ENCODE measurements at places on chromosomes 4 and X.

DNA sequence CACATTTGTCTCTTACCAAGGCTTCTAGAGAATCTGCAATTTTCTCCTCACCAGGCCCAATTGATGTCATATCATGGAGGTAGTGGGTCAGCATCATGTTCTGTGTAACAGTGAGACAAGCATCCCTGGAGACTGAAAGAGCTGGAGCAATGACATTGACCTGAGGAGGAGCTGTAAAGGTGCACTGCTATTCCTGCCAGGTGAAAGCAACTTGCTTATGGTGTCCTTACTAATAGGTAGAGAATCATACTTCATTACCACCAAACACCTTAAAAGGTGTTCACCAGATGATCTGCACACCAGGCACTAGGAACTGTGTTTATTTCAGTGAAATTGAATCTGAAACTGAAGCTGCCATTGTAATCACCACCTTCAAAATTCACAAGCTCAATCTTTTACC, 188.7 kb downstream of the AFAP1 start:
- no peak for DNase-seq

- DNase-seq, result no peak
Measured at GRCh38 chr4:60944060-60944459, 256.1 kb upstream of the ADGRL3 start.

DNA sequence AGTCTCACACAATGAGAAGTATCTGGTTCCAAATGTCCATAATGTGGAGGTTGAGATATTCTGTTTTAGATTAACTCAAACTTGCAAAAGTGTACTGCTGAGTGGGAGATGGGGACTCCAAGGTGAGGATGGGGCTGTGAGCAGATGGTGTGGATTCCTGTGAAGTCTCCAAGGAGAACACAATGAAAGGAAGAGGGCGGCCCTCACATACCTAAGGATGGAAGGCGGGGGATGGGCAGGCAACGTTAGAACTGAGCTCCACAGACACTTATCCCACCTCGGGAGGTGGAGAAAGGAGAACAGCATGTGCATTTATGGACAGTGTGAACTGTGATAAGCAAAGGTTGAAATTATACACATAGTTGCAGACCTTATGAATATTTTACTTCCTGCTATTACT, 9.9 kb upstream of the SPATA4 start:
- no peak for DNase-seq

DNA sequence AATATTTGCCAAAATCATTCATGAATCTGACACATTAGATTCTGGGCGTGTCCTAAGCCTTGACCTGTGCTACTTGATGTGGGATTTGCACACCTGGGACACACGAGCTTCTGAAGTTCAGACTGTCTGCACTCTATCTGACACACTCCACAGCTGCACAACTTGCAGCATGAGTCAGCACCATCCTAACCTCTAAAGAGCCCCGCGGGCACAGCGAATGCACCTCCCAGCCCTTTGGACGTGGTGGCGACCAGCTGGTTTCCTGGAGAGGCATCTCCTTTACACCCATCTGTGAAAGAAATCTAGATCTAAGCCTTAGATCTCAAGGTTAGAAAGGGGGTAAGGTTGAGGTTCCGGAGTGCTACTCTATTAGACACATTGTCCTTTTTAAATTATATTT, 69.2 kb downstream of the SORBS2 start:
- DNase-seq, result no peak

DNA sequence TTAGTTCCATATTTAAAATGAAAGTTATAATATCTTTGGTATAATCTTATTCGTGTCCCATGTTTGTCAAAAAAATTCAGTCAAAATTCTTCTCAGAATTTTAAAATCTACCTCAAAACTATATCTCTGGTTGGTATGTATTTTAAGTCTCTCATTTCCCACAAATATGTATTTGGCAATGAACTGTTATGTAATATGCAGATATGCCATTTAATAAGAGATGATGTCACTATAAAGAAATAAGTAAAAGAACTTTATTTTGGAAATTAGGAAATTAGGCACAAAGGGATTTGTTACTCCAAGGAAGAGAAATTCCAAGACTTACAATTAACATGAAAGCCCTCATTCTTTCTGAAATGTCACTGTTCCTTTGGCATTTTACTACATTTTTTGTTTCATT, 15.3 kb downstream of the SNCA start:
- DNase-seq, result no peak

Measured in activated CD8-positive, alpha-beta memory T cell treated with anti-CD3 and anti-CD28 coated beads for 4 hours (primary cell).